ENCODE measurements at places on chromosomes 3 and 15. TPM values are rescaled to one million over a fixed set of nuclear protein-coding genes. Genes with fewer than 3 reads are reported as not detected.

The EXD1 gene
- not detected for total RNA-seq

The RAD18 gene
- total RNA-seq = 3.8 TPM

The SLC2A2 gene
- total RNA-seq = 0.03 TPM

The IQCH gene
- total RNA-seq = 1.9 TPM

The TNFSF10 gene
- 14.8 TPM for total RNA-seq

DNA sequence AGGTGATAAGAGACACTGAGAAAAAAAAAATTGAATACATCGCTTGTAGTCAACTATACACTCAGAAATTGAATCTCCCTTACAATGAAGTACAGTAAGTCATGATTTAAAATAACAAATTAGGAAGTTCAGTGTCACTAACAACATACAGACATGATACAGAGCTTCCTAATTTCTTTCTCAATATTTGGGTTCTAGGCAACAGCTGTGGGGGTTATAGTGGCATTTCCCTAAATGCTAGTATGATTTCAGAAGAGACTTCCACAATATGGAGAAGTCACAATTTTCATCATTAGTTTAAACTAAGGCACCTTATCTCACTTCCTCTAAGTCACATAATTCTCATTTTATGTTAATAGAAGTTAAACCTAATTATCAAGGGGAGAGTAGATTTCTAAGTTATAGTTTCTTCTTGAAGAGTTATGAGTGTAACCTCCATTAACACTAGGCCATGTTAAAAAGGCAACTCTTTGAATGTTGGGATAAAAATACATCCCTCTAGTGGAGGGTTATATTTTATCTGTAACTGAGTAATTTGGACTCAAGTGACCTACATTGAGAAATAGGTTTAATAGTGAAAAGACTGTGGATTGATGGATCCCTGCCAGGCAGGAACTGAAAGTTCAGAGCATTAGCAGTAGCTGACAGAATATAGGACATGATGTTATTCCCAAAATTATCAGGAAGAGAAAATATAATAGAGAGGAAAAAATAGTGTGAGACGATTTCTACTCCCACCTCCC, 286.0 kb upstream of the SUCLG2 start:
- DNase-seq = peak; percentile 7

GRCh38 chr3:99549957-99550603, 88.3 kb upstream of the COL8A1 start:
- no peak for DNase-seq

- no peak for DNase-seq
Measured at GRCh38 chr3:189883113-189883753, 237.5 kb downstream of the P3H2 start.

GRCh38 chr15:67210555-67211168, 43.8 kb downstream of the AAGAB start:
- DNase-seq = no peak

GRCh38 chr3:30551927-30552326, 54.5 kb upstream of the TGFBR2 start:
- DNase-seq = no peak

DNA sequence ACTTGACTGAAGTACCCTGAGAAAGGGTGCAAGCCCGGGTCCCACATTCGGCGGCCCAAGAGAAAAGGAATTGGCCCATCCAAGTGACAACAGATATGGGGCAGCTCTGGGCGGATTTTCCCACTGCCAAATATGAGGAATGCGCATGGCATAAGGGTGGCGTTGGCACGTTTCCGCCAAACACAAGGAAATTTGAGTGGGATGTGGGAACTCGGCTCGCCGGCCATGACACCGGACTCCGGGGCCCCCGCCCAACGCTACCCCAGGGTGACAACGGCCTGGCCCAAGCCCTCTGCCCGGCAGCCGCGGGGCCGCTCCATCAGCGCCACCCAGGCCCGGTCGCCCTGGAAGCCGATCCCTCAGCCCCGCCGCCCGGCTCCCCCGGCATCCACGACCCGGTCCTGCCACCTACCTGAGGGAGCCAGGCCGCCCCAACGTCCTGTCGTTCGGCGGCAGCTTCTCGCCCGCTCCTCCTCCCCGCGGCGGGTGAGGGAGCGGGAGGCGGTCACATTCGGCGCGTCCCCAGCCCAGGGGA, 449 bp downstream of the RAF1 start:
- no peak for DNase-seq

DNA sequence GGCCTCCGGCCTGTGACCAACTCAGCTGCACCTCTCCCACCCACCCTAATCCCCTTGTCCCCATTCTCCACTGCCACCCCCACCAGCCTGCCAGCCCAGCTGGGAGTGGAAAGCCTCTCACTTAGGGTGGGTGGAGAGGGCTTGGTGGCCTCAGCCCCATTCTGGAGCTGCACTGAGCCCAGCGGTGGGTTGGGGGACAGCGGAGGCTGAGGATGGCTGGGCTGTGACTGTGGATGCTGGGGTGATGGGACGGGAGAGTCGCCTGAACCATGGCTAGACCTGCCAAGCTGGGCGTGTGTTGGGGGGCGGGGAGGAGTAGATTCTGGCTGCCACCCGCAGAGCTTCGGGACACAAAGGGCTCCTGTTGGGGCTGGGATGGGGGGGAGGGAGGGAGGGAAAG, 1.8 kb downstream of the CLCN2 start:
- DNase-seq = no peak

GRCh38 chr15:38414357-38414756, 39.6 kb upstream of the FAM98B start:
- DNase-seq = peak; percentile 81

Measured in HT-29 (cell line).